Right lung (tissue), 10 donors: ENCODE measurements at places on chromosomes 3 and 15. TPM values are rescaled to one million over a fixed set of nuclear protein-coding genes. Genes with fewer than 3 reads are reported as not detected.
A peak's percentile ranks its signal among the peaks of the same experiment; 100 is the strongest.

GRCh38 chr15:99211926-99212325 is 37.5 kb downstream of the TTC23 start:
- DNase-seq, result no peak

GRCh38 chr15:33823119-33823518 is 145.2 kb upstream of the CHRM5 start:
- no peak for DNase-seq

GRCh38 chr15:41028853-41029252 is 75.6 kb downstream of the CHAC1 start:
- no peak for DNase-seq

Gene CFAP100
- 0.80 TPM for polyA plus RNA-seq

Gene SUSD5
- polyA plus RNA-seq, result 2.8 TPM

Gene CORO2B
- 24.8 TPM for polyA plus RNA-seq

- DNase-seq, result no peak
These were observed 74.2 kb upstream of the GCNT3 start for GRCh38 chr15:59537403-59537802.

DNA sequence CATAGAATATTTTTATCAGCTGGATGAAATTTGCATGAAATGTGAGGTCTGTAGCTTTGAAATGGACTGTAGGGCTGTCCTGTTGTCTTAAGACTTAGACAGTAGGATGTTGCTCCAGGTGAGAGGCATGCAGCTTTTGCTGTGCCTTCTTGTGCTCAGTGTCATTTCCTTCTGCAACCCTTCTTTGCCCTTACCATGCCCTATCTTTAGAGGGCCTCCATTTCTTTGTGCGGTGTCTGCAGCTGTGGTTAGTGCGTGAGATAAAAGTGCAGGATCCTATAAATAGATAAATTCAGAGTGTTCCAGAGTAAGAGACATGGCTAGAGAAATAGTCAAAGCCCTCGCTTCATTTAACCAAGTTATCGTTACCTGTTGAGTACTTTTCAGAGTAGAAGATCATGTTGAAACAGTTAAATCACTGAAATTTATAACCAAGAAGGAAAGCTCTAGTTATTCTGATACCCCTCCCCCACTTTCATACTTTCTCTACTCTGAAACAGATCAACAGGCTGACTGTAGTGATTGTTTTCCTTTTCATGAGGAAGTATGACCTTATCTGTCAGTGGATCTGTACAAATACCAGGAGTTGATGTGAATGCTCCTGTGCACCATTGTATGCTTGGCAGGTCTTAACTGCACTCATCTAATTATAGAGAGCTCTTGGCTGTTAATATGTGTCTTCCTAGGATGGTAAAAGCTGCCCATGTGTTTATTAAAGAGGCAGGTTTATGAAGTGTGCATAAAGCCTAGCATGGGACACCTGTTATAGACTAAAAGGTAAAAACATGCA is 18.2 kb downstream of the EIF3J start:
- DNase-seq, result no peak

Gene GPR27
- 3.6 TPM for polyA plus RNA-seq

DNA sequence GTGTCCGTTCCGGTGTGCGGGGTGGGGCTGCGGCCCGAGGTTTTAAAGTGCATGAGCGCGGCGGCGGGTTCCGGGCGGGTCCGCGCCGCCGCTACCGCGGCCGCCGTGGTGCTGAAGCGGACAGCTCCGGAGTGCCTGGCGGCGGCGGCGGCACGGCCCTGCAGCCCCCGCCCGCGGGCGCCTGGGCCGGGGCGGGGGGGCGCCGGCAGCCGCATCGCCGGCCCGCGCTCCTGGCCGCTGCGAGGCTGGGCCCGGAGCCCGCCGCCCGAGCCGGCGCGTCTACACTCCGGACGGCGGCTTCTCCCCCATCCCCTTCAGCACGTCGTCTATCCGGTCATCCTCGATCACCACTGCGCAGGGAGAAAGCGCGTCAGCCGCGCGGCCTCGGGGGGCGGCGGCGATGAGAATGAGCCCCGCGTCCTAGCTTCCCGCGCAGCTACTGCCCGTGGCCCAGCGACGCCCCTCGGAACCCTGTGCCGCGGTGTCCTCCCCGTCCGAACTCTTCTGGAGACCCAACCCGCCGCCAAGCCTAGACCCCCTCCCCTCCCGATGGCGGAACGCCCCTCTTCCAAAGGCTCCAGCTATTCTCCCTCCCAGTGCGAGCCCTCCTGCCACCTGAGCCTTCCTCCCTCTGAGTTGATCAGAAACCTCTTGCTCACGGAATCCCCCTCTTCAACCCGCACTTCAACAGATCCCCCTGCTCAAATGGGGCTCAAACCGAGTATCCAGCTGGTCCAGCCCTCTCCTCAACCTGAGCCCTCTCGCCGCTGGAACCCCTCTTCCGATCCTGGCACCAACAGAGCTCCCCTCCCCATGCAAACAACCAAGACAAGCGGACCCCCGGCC is 1.3 kb downstream of the CAMK2N2 start:
- DNase-seq, result no peak

- peak; percentile 9 for DNase-seq
These were observed 826 bp downstream of the DBR1 start for GRCh38 chr3:138173769-138174420.

Gene AHSG
- 35.6 TPM for polyA plus RNA-seq

- no peak for DNase-seq
These were observed 50.4 kb downstream of the MCF2L2 start for GRCh38 chr3:183378008-183378407.

- no peak for DNase-seq
These were observed 4.1 kb upstream of the COX17 start for GRCh38 chr3:119681279-119681678.

DNA sequence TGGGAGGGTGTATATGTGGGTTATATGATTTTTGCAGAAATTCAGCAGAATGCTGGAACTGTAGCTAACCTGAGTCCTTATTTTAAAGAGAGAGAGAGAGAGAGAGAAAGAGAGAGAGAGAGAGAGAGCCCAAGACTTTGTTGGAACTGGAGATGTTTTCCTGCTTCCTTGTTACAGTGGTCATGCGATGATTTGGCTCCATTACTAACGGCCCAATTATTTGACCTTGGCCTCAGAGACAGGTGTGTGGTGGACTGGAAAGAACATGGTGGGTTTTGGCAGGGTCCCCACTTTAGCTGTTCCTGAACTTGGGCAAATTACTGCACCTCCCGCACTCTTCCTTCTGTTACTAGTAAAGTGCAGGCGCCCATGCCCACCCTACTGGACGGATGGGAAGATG is 14.8 kb upstream of the ACSBG1 start:
- DNase-seq, result no peak

Gene TMEM108
- 32.9 TPM for polyA plus RNA-seq

DNA sequence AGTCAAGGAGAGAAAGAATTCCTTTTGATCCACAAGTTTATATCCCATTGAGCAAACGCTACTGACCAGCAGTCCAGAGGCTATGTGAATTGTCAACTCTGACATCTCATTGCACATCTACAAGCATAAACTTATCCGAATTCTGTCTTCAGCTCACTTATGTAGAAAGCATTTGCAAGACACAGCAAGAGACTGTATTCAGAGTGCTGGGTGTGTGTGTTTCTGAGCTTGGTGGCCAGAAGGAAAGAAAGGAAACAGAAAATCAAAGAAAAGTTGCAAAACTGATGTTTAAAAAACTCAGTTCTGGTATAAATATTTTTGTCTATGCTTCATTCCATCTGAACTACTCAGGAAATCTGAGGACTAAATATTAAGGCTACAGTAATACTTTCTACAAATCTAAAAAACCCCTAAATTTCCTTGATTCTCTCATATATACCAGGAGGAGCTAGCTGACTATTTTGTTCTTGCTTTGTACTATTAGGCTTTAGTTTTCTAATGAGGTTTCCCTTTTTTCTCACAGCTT is 45.5 kb downstream of the LSAMP start:
- DNase-seq, result no peak

GRCh38 chr3:132538072-132538471 is 59.0 kb upstream of the ACKR4 start:
- no peak for DNase-seq

GRCh38 chr3:31927811-31928210 is 53.3 kb downstream of the OSBPL10 start:
- no peak for DNase-seq

Gene CNTN4
- 12.3 TPM for polyA plus RNA-seq

DNA sequence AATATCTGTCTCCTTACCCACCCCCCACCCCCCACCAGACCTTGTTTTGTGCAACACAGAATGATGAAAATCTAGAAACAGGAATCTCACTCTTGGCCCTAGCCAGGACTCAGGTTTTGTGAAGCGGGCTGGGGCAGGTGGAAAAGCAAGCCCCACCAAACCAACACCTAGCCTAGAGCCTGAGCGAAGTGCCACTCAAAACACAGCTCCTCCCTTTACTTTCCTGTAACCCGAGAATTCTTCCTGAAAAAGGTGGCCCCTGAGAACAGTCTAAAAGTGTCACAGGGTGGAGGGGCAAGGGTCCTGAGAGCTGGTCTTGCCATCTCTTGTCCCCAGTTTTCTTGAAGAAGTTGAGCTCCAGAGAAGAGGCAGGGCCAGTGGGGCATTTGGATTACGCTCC is 17.4 kb upstream of the RPUSD3 start:
- DNase-seq, result no peak

- no peak for DNase-seq
These were observed 35.4 kb downstream of the EPHB3 start for GRCh38 chr3:184596886-184597575.
